ENCODE measurements at places on chromosomes 4 and X. TPM values are rescaled to one million over a fixed set of nuclear protein-coding genes. Genes with fewer than 3 reads are reported as not detected.
A peak's percentile ranks its signal among the peaks of the same experiment; 100 is the strongest.

- peak; percentile 65 for DNase-seq
Observed at GRCh38 chrX:153861733-153862310, 24.2 kb downstream of the L1CAM start.

DNA sequence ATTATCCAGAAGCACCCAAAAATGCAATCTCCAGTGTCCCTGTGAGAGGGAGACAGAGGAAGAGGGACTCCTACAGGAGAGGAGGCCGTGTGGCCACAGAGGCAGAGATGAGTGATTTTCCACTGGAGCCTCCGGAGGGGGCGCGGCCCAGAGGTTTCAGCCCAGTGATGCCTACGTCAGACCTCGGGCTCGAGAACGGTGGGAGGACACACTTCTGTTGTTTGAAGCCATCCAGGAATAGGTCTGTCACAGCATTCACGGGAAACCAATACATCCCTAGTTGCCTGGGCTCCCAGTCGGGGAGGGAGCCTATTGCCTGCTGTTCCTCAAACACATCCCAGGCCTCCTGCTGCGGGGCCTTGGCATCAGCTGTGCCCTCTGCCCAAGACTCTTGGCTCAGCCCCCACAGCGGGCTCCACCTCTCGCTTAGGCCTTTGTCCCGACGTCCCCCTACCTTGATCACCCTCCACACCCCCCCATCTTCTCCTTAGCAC is 39.2 kb upstream of the HMX1 start:
- DNase-seq = no peak

GRCh38 chrX:136865270-136866158 is 15.0 kb downstream of the RBMX start:
- DNase-seq = no peak

DNA sequence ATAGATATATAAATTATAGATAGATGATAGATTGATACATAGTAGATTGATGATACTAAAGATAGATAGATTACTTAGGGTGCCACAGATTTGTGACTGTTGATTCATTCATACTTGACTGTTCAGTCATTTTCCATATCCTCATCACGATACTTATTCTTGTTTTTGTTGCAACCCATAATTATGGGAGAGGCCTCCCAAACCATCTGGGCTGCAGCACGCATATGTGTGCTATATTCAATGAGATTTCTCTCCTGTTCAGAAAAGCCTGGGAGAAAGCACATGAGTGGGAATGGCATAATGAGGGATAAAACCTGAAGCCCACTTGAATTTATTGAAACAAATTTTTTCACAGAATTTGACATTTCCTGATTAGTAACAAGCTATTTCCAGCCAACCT is 346.4 kb upstream of the PRKX start:
- no peak for DNase-seq

- DNase-seq = no peak
Observed at GRCh38 chr4:6349896-6350603, 80.4 kb downstream of the WFS1 start.

DNA sequence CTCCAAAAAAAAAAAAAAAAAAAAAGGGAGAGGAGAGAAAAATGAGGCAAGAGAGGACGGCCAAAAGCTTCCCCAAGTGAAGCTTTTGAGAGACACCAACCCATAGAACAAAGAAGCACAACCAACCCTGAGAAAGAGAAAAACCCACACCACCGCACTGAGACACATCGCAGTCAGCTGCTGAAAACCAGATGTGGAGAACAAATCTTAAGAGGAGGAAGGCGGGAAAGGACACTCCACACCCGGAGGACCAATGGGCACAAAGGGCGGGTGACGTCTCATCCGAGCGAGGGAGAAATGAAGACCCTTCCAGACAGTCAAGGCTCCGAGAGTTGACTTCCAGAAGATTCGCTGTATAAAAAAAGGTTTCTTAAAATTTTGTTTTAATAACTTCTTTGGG is 112.1 kb downstream of the AFAP1 start:
- DNase-seq = no peak

DNA sequence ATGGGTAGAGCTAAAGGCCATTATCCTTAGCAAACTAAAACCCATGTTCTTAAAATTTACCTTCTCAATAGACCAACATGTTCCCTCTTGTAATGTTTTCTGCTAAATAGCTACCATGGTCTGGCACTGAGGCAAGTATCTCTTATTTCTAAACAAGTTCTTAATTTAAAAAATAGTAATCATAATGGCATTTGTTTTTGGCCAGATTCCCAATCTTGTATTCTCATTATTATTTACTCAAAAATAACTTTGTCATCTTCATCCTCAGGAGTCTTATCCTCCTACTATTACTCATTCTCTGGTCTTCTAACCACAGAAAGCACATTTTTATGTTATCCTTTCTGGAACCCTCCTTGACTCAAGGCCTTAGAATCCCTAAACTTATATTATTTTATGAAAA is 931.2 kb downstream of the CCSER1 start:
- DNase-seq = no peak

Gene IL1RAPL1
- 2.3 TPM for polyA plus RNA-seq

Gene RBM46
- polyA plus RNA-seq = 0.05 TPM

Gene CCDC149
- 24.9 TPM for polyA plus RNA-seq

Gene PDCL2
- not detected for polyA plus RNA-seq

Data from spinal cord (tissue), 10 donors.